Ureter (tissue), 1 donor: ENCODE measurements at places on chromosomes 3 and 15.

GRCh38 chr3:12791430-12791829 is 5.0 kb upstream of the CAND2 start:
- no peak for DNase-seq

GRCh38 chr15:45795440-45796069 is 160.7 kb downstream of the SQOR start:
- DNase-seq: no peak

DNA sequence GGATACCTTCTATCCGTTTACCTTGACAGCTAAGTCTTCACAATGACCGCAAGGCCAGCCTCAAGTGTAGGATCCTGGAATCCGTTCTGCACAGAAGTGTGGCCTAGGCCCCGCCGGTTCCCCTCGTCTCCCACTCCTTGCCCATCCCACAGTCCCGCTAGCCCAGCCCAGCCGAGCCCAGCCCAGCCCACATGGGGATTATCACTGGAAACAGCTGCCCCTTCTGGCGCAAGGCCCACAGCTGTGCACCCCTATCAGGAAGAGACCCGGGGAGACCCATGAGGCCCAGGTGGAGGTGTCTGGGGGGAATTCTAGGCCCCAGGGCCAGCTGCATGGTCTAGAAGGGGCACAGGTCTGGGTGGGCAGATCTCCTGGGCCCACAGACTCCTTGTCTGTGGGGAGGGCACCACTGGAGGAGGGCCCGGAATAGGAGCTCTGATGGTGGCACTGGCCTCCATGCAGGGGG is 27.9 kb upstream of the KLF13 start:
- no peak for DNase-seq

GRCh38 chr3:184399410-184399809 is 19.6 kb downstream of the CHRD start:
- DNase-seq: no peak

GRCh38 chr3:116886202-116886893 is 176.8 kb downstream of the TUSC7 start:
- DNase-seq: no peak

- DNase-seq: no peak
Measured at GRCh38 chr3:133293397-133294110, 106.3 kb upstream of the BFSP2 start.

DNA sequence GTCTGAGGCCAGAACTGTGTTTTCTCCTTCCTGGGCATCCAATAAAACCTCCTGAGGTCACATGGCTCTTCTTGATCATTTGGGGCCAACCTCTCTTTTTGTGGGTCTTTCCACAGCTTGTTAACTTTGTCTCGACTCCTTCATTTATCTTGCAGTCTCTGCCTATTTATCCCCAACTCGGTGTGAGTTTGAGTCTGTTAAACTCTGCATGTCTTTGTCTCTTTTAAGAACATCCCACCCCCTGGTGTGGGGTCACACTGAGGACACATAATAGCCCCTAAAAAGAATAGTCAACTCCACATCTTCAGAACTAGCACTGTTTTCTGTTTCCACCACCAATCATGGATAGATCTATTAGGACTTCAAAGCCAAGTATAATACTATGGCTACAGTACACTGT is 187.2 kb downstream of the TLE3 start:
- no peak for DNase-seq

- no peak for DNase-seq
Measured at GRCh38 chr3:155889212-155889611, 18.8 kb downstream of the GMPS start.

GRCh38 chr3:137199678-137200077 is 241.9 kb downstream of the IL20RB start:
- DNase-seq: no peak

GRCh38 chr3:79041621-79042020 is 726.2 kb downstream of the ROBO1 start:
- DNase-seq: no peak
